Nucleus accumbens (tissue), 56 donors: ENCODE measurements at places on chromosomes 2 and 18.

GRCh38 chr2:68940369-68940768, 12.3 kb downstream of the GKN2 start:
- no peak for DNase-seq

GRCh38 chr2:190380962-190381412, 27.2 kb upstream of the MFSD6 start:
- no peak for DNase-seq

GRCh38 chr2:12915787-12916186, 199.1 kb downstream of the TRIB2 start:
- DNase-seq = no peak

- DNase-seq = no peak
Observed at GRCh38 chr2:44098050-44098449, 70.6 kb upstream of the PPM1B start.

DNA sequence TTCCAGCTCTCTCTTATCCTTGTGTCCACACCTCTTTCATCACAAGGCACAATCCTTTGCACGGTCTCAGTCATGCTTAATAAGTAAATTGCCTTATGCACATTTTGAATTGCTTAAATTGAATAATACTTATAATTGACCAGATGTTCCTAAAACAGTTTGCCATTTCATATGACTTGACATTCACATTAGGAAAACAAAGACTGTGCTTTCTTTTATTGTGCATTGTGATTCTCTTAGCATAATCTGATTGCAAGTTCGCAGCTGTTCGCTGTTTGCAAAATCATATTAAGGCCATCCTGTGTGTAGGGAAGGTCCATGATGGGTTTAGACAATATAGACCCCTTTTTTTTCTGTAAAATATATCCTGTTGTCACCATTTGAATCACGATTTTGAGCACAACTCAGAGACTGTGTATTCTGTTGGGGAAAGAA, 75.6 kb downstream of the RNF144A start:
- DNase-seq = no peak

- DNase-seq = no peak
Observed at GRCh38 chr18:42606886-42607495, 508.5 kb downstream of the RIT2 start.

- no peak for DNase-seq
Observed at GRCh38 chr2:29014331-29014730, 33.2 kb downstream of the TOGARAM2 start.

- DNase-seq = no peak
Observed at GRCh38 chr2:53104263-53104662, 663.3 kb upstream of the CHAC2 start.

GRCh38 chr18:5979971-5980457, 84.7 kb upstream of the TMEM200C start:
- no peak for DNase-seq

GRCh38 chr2:54249629-54250028, 6.4 kb downstream of the TSPYL6 start:
- DNase-seq = no peak

DNA sequence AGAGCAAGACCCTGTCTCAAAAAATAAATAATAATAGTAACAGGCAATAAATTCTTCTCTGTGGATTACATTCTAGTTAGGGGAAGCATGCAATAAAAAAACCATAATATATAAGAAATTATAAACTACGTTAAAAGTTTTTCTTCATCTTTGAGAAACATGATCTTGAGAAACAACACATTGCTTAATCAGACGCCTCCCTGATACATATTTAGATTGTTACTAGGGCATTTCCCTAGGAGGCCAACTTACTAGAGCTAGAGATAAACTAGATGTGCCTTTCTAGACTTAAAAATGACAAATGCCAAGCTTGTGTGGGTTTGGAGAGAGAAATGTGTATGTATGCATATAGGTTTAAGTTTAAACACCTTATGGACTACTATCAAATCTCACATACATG, 76.3 kb upstream of the GALNT5 start:
- no peak for DNase-seq

DNA sequence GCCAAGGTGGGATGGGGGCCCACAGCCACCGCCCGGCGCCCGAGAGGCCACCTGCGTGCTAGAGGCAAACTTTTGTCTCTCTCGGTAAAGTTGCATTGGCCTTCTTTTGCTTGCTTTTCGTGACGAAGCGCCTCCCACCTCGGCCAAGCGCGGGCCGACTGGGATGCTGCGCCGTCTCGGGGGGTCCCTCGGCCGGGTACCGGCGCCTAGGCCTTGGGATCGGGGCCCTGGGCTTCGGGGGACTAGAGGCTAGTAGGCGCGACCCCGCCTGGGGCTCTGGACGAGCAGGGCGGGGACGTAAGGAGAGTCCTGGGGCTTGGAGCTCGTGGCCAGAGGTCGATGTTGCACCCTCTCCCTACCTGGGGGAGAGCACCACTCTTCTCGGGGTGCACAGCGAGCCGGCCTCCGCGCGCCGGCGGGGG, 545 bp downstream of the GLI2 start:
- no peak for DNase-seq

DNA sequence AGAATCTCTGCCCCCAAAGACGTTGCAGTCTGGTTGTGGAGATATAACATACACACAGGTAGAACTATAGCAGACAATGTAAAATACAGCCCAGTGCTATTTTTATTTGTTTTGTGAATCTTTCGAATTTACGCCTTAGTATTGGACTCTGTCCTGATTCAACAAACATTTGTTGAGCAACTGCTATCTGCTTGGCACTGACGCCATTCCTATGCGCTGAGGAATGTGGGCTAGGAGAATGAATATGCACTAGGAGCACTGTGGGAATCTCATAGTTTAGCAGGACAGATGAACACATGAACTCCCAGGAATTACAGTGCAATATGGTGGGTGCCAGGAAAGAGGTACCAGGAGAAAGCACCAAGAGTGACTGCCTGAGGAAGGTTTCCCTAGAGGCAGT, 181.7 kb upstream of the SIX3 start:
- DNase-seq = no peak

DNA sequence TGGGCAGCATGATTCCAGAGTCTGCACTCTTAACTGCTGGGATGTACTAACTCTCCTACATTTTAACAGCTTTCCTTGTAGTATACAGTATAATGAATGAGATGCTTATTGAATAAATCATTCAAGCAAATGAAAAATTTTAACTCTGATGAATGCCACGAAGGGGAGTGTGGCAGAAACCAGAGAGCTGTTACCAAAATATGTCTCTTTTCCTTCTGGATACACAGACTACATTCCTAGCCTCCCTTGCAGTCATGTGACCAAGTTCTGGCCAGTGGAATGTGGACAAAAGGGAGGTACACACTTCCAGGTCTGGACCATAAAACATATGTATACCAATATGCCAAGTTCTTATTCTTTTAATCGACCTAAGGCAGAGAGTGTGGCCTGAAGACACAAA, 1.7 kb upstream of the EML4 start:
- DNase-seq = no peak

GRCh38 chr2:229350883-229351282, 79.8 kb upstream of the PID1 start:
- DNase-seq = no peak
